Stimulated activated CD4-positive, alpha-beta T cell treated with anti-CD3 and anti-CD28 coated beads, Interleukin-2, amount 100 ng/mL, for 24 hours (primary cell): ENCODE measurements at places on chromosomes 6 and 20.

- DNase-seq: no peak
Observed at GRCh38 chr20:34974246-34974645, 18.6 kb downstream of the MYH7B start.

GRCh38 chr20:49420292-49420691 is 62.2 kb downstream of the KCNB1 start:
- no peak for DNase-seq

- DNase-seq: no peak
Observed at GRCh38 chr20:55140631-55141030, 665.2 kb downstream of the DOK5 start.

DNA sequence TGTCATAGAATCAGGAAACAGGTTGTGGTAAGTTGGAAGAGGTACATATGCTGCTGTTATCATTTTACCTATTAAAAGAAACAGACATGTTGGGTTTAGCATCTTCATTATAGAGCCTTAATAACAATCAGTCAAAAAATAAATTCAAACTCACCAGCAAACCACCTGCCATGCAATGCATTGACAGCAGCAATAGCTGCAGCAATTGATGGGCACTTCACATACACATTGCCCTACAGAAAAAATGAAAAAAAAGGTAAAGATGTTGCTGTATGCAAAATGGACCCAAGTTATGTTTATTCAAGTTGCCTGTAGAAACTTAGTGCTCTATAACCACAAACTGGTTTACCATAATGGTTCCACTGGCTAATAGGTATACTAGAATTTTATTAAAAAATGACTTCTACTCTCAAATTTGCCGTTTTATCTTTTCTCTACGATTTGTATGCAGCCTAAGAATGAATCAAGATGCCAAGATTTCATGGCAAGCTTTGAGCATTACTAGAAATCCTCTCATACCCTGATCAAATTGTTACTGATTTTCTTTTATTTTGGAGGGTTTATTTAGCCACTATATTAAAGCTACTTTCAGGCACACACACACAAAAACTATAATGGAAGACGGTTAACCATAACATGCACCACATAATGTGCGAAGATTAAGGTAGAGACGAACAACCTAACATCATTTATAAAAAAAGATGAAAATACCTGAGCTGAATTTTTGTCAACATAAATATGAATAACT is 5.5 kb downstream of the ROMO1 start:
- no peak for DNase-seq

DNA sequence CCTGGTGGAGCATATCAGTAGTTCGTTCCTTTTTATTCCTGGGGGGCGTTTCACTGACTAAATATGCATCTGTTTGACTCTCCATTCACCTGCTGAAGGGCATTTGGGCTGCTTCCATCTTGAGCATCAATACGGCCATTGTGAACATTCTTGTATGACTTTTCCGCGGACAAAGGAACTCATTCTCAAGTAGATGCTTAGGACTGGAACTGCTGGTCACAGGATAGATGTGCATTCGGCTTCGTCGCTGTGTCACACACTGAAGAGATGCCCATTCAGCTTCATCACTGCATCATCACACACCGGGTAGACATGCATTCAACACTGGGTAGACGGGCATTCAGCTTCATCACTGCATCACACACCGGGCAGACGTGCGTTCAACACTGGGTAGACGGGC is 95.3 kb downstream of the TAF4 start:
- DNase-seq: no peak

DNA sequence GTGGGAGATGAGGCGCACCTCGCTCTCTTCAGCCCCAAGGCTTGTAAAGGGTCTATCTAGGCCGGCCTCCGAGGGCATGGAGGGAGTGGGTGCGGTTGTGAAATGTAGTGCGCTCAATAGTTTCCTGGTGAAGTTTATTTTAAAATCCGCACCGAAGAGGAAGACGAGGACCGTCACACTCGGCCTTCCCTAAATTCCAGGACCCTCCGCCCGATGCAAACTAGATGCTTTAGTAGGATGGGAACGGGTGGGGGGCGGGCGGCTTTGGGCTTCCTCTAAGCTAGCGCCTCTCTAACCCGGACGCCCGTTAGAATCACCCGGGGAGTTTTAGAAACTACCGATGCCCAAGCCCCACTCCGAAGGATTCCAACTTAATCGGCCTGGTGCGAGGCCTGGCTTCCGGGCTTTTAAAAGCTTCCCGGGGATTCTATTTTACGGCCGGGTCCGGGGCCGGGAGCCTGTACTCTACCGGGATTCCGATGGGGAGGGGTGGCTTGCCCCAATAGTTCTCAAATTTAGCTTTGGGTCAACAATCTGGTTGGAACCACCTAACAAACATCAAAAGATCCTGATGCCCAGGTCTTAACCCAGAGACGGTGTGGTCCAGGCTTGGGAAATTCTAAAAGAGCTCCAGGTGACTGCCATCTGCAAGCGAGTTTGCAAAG is 548 bp upstream of the BCAS4 start:
- DNase-seq: no peak

DNA sequence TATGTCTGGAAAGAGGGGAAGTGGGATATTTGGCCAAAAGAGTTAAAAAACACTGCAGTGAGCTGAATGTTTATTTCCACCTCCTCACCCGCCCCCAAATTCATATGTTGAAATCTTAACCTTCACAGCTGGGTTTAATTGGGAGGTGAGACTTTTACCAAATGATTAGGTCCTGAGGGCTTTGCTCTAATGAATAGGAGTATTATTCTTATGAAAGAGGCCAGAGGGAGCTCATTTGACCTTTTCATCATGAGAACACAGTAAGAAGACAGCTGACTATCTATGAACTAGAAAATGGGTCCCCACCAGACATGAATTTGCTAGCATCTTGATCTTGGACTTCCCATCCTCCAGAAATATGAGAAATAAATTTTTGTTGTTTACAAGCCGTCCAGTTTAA is 1028.9 kb downstream of the PHF3 start:
- no peak for DNase-seq

DNA sequence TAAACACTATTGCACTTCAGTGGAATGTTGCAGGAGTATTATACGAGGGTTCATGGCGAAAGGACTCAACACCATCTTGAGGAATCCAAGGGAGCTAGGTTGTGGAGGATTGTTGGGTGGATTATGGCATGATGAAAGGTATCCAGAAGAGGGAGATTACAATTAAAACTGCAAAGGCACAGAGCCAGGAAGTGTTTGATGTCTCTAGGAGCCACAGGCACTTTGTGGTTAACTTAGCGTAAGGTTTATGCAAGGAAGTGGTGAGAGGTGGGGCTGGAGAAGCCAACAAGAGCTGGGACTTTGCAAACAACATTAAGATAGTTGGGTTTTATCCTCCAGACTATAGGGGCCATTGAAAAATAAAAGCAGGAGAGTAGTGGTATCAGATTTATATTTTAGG is 86.6 kb upstream of the TPD52L1 start:
- no peak for DNase-seq

DNA sequence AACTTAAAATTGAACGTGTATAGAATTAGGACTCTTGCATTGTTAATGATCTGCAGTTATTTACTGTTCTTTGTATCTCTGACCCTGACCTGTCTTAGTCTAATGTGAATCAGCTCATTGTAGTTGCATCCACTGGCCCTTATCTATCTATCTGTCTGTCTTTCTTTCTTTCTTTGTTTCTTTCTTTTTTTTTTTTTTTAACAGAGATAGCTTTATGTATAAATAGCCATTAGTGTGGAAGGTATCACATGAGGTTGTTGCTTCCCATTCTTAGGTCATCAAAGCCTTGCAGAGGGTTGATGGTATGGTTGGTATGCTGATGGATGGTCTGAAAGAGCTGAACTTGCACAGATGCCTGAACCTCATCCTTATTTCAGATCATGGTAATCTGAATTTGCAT is 59.9 kb downstream of the ENPP1 start:
- DNase-seq: no peak

DNA sequence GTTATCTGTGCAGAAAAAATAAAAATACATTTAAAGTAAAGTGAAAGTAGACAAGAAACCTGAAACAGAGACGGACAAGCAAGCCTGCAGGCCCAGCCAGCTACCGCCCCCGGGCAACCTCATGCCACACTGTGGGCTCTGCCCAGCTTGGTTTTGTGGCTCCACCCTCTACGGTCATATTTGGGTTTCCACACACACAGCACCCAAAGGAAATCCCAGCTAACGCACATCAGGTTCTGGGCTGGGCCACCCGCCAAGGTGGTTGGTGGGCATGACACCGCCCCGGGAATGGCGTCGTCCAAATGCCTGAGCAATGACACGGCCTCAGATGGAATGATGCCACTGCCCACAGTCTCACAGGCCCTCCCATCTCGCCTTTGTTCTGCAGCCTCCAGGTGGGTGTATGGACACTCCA is 22.9 kb downstream of the FAM110A start:
- peak; percentile 58 for DNase-seq

GRCh38 chr6:36670271-36670670 is 8.2 kb upstream of the CDKN1A start:
- no peak for DNase-seq

GRCh38 chr20:54643761-54644160 is 168.4 kb downstream of the DOK5 start:
- DNase-seq: no peak

DNA sequence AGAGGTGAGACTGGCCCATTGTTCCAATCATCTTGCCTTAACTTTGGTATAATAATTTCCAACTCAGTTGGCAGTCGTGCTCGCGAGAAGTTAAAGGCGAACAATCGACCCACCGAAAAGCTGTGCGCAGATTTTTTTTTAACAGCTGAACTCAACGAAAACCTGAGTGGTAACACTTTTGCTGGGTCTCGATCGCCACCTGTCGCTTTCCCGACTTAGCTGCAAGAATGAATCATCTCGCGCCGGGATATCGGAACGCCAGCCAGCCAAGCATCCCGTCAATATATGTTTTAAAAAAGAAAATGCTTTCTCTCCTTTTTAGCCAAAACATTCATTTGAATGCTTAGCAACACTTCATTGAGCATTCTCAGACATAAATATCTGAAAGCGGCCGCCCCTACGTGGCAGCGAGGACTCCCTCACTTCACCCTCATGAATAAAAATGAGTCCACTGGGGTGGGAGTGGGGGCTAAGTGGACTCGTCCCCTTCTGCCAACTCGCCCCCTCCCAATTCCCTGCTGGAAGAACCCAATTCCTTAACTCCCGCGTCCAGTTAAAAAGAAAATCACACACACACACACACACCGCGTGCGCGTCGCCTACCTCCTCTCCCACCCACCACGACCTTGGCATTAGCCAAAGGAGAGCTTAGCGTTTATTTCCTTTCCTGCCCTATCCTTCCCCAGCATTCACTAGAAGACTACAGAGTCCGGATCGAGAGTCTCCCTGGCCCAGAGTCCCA is 1.5 kb downstream of the COL12A1 start:
- DNase-seq: peak; percentile 43

DNA sequence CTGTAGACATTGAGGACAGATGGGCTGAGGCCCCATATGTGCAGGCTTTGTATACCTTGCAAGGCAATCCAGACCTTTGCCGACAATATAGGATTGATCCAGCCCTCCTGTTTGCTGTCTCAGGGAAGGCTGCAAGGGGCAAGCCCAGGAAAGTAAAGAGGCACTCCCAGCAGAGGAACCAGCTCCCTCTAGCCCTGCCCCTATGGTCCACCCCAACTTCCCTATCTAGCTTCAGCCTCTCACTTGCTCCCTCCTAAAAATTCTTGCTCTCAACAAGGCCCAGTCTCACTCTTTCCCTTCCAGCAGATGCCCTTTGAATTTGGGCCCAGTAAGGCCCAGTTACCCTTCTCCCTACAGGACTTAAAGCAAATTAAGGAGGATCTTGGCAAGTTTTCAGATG is 92.6 kb downstream of the JARID2 start:
- no peak for DNase-seq

DNA sequence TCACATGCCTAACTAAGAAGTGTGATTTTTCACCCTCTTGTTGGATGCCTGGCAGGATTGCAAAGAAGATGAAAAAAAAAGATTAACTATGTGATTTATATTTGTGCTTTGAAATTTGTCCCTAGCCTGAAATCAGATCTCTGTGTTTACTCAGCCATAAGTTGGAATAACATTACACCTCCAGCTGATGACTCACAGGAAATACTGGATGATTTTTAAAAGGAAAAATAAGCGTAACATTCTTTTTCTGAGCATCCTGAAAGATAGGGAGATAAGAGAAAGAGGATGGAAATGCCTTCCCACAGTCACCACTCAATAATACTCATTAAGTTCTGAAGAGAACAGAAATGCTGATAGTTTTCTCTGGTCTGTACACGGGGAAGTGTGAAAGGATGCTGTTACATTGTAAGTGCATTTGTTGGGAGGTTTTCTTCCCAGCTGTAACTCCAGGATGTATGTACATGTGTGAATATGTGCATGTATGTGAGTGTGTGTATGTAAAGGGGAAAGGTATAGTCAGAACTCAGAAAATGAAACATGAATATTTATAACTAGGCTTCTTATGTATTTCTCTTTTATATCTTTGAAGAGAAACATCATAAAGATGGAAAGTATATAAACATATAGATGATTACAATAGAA is 37.4 kb upstream of the RIPPLY2 start:
- DNase-seq: no peak

DNA sequence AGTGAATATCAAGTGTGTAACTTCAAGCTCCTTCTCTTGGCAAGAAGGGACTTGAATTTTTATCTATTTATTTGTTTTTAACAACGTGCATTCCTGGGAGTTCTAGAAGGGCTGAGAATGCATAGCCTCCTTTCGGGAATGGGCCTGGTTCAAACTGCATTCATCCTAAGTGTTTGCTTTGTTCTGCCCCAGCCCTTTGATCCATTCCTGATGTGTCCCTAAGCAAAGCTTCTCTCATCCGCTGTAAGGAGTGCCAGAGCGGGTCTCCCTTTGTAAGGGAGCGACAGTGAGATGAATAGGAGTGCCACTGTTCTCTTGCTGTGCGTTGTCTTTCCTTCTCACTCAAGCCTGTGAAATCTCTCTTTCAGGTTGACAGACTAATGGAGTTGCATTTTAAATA is 61.0 kb upstream of the VSTM2L start:
- no peak for DNase-seq

DNA sequence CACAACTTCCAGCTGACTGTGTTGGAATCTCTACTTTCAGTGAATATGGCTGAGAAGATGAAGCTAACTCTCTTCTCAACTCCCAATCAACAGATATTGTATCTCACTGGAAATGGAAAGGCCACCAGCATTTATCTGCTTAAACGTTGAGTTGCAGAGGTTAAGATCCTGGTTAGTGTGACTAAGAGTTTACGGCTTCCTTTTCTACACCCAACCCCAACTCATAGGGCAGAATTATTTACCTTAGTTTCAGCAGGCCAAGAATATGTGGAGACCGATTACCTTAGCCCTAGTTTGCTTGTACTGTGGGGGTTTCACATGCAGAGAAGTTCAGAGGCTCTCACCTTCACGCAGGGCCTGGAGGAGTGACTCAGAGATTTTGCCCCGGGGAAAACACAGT is 1026.6 kb downstream of the EYS start:
- DNase-seq: no peak

GRCh38 chr20:4026093-4026601 is 10.8 kb upstream of the RNF24 start:
- no peak for DNase-seq

GRCh38 chr20:79565-79964 is 7.9 kb upstream of the DEFB125 start:
- no peak for DNase-seq

GRCh38 chr6:117729613-117730012 is 54.3 kb downstream of the NUS1 start:
- no peak for DNase-seq
